ENCODE measurements at places on chromosomes 6 and 20.

DNA sequence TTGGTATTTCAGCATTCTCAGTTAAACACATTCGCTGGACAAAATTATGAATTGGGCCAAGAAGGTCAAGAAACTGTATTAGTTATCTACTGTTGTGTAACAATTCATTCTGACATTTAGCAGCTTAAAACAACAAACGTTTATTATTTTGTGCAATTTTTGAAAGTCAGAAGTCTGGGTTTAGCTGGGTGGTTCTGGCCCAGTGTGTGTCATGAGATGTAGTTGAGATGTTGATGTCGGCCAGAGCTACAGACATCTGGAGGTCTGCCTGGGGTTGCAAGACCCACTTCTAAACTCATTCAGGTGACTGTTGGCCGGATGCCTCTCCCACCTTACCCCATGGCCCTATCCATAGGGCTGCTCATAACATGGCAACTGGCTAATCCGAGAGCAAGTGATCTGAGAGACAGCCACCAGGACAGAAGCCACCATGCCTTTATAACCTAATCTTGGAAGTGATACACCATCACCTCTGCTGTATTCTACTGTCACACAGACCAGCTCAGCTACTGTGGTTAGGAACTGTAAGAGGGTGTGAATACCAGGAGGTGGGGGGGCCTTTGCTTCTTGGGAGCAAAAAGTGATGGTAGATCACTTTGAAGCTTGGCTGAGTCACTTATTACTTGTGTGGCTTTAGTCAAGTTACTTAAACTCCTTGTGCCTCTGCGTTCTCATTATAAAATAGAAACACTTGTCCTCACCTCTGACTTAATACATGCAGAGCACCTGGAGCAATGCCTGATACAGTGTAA is 217.0 kb upstream of the MYLIP start:
- DNase-seq = no peak

DNA sequence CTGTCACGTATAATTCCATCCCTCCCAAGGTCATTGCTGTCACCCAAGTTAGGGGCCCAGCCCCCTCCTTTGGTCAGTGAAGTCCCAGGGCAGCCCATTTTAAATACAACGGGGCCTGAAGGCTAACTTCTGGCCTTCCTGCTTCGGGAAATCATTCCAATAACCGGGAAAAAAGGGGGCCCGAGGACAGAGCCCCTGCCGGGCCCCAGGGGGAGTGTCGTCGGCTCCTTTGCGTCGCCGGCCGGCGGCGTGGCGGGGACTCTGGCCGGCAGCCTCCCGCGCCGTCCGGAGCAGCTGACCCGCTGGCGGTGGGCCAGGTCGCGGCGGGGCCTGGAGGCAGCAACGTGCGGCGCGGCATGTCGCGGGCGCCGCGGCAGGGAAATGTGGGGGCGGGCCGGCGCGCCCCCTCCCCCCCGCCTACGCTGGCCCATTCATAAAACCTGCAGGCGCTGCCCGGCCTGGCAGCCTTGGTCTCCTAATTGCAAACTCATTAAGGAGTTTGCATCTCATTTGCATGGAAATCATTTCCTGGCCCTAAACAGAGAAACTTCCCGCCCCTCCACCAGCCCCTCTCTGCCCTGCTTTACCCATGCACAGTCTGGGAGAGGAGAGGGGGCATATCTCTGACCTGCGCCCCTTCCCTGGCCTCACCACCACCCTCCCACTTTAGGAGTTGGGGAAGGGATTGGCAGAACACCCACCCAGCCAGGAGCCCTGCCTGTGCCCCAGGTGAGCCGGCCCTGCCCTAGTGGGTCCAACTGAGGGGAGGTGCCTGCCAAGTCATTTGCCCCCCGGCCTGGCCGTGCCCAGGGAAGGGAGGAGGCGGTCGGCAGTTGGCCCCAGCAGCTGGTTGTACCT is 50.7 kb downstream of the MRPL14 start:
- no peak for DNase-seq

DNA sequence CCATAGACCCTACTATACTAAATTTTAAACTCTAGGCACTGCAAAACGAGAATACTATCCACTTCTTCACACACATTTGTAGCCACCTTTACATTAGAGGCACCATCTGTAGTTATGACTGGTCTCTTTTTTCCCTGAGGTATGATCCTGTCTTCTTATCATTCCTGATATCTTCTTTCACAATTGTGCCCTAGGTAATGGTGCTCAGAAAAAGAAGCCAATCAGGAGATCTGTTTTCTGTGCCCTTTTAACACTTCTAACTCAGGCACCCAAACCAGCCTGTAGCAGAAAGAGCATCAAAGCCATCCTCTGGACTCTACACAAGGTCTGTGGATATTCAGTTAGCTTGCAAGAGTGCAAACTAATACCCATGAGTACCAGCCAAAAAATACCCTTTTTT is 149.7 kb upstream of the SGK1 start:
- peak; percentile 57 for DNase-seq

GRCh38 chr6:152338335-152339125 is 298.6 kb downstream of the SYNE1 start:
- peak; percentile 24 for DNase-seq

DNA sequence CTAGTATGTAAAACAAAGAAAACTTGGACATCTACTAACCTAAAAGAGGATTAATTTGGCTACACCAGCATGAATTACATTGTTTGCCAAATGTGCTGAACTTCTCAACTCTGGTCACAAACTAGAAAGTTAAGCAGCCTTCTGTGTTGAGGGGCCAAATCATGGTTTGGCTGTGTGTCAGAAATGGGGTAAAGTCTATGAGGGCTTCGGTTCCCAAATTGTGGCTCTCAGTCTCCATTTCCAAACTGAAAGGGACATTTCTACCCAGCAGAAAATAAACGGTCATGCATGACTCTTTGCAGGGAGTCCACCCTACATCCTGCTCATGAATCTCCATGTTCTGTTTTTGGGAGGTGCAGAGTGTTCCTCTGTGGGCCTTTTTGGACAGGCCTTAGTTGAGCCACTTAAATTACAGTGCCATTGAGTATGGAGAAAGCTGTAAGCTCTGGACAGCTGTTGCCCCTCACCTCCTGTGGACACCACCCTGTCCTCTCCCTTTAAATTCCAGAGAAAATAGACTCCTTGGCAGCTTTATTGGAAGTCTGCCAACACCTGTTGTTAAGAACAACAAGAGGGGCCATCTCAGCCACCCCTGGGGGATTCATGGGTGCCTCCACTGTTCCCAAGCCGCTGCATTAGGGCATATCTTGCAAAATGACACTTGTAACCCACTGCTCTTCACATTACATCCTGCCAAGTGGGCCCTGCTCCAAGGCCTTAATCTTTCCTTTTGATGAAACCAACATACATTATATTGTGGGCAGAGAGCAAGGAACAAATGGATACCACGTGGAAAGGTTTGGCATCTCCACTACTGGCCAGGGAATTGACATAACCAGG is 27.5 kb upstream of the SNRPC start:
- no peak for DNase-seq

DNA sequence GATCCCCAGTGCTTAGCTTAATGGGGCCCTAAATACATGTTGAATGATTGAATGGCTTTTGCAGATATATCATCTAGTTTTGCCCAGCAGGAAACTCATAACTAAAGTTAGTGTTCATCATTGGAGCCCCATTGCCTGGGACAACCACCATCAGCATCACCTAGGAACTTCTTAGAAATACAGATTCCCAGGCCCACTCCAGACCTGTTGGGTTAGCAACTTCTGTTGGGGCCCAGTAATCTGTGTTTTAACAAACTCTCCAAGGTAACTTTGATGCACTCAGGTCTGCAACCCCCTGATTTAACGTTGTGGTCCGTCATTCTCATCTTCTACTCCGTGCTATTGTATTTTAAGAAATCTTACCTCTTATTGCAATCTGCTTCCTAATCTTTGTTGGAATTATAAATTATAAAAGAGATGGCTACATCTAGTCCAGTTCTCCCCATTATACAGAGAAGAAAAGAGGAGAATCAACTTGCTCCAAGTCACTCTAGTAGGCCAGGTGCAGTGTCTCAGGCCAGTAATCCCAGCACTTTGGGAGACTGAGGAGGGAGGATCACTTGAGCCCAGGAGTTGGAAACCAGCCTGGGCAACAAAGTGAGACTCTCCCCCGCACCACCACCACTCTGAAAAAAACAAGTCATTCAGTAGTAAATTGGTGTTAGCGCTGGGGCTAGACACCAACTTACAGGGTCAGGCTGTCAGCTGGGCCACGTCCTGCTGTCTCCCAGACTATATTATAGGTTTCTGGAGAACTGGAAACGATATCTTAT is 13.7 kb downstream of the FOXP4 start:
- DNase-seq = no peak

DNA sequence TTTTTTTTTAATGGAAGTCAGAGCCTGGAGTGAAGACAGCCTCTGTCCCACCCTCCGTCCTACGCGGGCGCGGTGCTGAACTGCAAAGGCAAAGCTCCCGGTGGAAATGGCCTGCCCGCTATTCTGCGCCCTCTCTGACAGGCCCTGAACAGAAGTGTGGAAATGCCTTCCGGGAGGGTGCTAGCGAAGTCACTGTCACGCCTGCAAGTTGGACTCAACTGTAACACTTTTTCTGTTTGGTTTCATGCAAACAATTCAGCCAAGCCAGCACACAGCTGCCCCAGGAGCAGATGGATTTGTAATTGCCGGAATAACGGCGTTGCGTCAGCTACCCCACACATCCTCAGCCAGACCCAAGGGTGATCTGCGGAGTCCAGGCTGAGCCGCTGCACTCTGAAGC is 107.6 kb downstream of the PSMB1 start:
- DNase-seq = no peak

DNA sequence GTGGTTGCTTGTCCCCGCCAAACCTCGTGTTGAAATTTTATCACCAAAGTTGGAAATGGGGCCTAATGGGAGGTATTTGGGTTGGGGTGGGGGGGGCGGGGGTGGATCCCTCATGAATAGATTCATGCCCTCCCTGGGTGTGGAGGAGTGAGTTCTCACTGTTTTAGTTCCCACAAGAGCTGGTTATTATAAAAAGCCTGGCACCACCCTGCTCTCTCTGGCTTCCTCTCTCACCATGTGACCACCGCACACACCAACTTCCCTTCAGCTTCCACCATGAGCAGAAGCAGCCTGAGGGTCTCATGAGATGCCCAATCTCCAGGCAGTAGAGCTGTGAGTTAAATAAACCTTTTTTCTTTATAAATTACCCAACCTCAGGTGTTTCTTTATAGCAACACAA is 111.3 kb downstream of the PRDM1 start:
- DNase-seq = no peak

GRCh38 chr20:19232997-19233794 is 20.8 kb downstream of the SLC24A3 start:
- no peak for DNase-seq

Data from hippocampal formation (tissue), 2 donors.